Uterus (tissue), 4 donors: ENCODE measurements at places on chromosomes 6 and 20.
A peak's percentile ranks its signal among the peaks of the same experiment; 100 is the strongest.

DNA sequence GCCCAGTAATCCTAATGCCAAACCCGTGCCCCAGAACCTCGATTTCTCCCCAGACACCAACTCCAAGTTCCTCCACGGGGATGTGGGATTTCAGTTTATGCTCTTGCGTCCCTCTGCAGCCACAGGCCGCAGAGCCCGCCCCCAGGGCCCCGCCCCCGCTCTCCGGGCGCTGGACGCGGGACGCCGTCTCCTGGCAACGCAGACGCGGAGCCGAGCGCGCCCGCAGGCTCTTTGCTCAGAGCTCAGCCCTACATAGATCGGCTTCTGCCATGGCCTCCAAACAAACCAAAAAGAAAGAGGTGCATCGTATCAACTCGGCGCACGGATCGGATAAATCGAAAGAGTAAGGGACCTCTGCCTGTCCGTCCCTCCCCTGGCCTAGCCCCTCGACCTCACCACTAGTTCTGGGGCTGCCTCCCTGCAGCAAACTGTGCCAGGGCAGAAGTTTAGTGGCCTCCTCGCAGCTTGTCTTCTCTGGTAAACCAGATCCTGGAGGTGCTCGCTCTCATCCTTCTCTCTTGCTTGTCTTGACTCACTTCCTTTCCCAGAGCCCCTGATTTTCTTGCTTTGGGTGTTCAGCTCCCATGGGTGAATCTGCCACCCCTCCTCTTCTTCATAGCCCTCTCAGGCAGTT lies at the start of gene ADGB:
Gene ADGB, plus strand, starts transcription at position 201 of the 634 bp plus-strand sequence. Its CDS starts 69 bp downstream, at position 270.
- H3K27ac ChIP-seq, result no peak within 1 kb of the TSS
- H3K36me3 ChIP-seq, result no peaks in the 10 kb centered on the region
- peak within 1 kb of the TSS; percentile 22 for H3K4me3 ChIP-seq
- no peaks in the 10 kb centered on the region for H3K27me3 ChIP-seq

- no peak overlapping the region for H3K4me3 ChIP-seq
- H3K36me3 ChIP-seq, result no peaks in the 10 kb centered on the region
- H3K4me1 ChIP-seq, result no peaks in the 10 kb centered on the region
- H3K27me3 ChIP-seq, result no peaks in the 10 kb centered on the region
- DNase-seq, result no peak
These were observed 36.1 kb downstream of the C6orf132 start for GRCh38 chr6:42106112-42107023.

DNA sequence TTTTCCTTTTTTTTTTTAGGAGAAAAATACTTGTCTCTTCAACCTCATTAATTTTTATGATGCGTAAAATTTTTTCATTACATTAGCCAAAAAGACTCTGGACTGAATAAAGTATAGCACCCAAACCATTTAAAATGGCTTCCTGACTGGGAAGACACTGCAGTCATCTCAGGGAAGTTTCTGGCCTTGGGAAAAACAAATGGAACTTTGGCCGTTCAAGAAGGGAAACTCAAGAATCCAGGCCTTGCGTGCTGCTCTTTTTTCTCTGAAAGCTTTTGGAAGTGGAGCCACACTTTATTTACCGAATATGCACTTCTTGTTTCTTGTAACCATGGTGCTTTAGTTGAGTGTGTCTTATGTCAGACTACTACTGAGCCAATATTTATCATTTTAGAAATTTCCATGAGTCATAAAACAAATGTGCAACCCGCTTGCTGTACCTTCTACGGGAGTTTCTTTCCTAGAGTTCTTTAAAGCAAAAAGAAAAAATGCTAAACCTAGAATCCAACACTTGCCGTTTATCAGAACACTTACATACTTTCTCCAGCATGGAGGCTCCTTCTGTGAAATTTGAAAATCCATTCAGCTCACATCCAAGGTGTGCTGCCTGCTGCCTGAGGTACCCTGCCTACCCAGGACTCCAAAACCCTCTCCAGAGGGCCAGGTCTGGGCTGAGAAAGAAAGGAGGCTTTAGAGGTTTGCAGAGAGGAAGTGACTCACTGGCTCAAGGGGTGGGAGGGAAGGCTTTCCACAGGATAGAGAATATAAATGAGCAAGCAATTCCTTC lies 11.5 kb upstream of the DSTN start:
- no peaks in the 10 kb centered on the region for H3K36me3 ChIP-seq
- H3K27ac ChIP-seq, result peak overlapping the region; percentile 98
- peak; percentile 89 for DNase-seq
- peaks cover 29% of the 10 kb centered on the region for H3K4me1 ChIP-seq
- no peak overlapping the region for H3K4me3 ChIP-seq
- no peaks in the 10 kb centered on the region for H3K27me3 ChIP-seq

- H3K4me1 ChIP-seq, result no peaks in the 10 kb centered on the region
- H3K27ac ChIP-seq, result no peak overlapping the region
- H3K27me3 ChIP-seq, result no peaks in the 10 kb centered on the region
- no peak for DNase-seq
These were observed 7.8 kb downstream of the IL22RA2 start for GRCh38 chr6:137165375-137166246.

DNA sequence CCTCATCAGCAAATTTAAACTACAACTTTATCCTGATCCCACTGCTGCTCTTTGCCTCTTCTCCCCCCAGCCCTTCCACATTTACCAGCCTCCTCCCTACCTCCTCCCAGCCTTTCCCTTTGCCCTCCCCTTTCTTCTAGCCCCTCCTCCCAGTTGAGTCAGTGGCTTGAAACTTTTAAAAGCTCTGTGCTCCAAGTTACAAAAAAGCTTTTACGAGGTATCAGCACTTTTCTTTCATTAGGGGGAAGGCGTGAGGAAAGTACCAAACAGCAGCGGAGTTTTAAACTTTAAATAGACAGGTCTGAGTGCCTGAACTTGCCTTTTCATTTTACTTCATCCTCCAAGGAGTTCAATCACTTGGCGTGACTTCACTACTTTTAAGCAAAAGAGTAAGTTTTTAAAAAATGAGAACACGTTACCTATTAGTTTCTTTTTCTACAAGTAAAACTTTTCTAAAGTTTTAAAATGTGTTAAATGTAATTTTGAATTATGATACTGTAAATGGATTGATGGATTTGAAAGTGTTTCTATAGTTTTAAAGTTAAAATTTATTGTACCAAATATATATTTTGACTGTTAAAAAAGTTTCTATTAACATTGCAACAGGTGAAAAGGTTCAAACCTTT lies at the start of gene GJA1:
Gene GJA1, plus strand, starts transcription at position 203 of the 626 bp plus-strand sequence. CDS start 11,202 bp downstream, outside the sequence.
- peak within 1 kb of the TSS; percentile 66 for H3K4me3 ChIP-seq
- peak; percentile 75 for DNase-seq
- no peaks in the 10 kb centered on the region for H3K4me1 ChIP-seq
- no peaks in the 10 kb centered on the region for H3K36me3 ChIP-seq

DNA sequence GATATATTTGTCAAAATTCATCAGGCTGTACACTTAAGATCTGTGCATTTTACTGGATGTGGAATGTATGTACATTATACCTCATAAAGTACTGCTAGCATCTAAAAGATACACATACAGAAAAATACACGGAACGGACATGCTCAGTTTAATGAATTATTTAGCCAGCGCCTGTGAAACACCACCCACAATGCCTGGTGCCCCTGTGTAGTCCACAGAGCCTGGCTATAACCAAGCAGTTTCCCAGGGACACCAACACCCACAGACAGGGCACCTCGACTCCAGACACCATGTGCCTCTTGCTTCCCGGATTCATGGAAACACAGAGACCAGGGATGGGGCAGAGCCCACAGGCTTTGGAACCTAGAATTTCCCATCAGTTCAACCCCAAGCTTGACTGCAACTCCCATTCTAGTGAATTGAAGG lies 17.4 kb upstream of the ARMC12 start:
- no peak for DNase-seq
- H3K4me3 ChIP-seq, result no peak overlapping the region

- H3K4me1 ChIP-seq, result no peaks in the 10 kb centered on the region
- no peaks in the 10 kb centered on the region for H3K27me3 ChIP-seq
- H3K36me3 ChIP-seq, result no peaks in the 10 kb centered on the region
- H3K27ac ChIP-seq, result no peak overlapping the region
- H3K4me3 ChIP-seq, result no peak overlapping the region
These were observed 98.8 kb downstream of the YTHDF1 start for GRCh38 chr20:63117151-63117550.

DNA sequence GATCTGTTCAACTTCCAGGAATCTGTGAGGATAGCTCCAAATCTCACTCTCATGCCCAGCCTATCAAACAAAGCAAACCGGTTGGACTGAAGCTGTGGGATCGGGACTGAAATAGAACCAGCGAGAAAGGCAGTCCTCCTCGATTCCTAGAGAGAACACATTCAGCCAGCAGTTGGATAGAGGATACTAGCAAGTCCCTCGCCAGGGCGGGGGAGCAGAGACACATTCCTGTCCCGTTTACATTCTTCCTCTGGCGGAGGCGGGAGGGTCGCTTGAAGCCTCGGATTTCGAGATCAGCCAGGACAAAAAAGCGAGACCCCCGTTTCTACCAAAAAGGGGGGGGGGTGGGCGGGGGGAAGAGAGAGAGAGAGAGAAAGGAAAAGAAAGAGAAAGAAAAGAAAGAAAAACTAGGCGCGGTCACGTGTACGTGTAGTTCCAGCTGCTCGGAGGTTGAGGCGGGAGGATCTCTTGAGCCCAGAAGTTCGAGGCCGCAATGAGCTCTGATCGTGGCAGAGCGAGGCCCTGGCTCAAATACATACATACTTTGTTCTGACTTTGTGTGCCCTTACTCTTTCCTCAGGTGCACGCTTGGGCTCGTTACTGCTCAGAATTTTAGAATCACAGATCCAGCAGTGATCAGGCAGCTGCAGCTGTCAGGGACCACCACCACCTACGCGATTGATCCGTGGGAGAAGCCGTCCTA lies 19.5 kb downstream of the ZNF311 start:
- peak overlapping the region; percentile 88 for H3K27ac ChIP-seq
- peak overlapping the region; percentile 51 for H3K4me3 ChIP-seq
- H3K4me1 ChIP-seq, result no peaks in the 10 kb centered on the region

DNA sequence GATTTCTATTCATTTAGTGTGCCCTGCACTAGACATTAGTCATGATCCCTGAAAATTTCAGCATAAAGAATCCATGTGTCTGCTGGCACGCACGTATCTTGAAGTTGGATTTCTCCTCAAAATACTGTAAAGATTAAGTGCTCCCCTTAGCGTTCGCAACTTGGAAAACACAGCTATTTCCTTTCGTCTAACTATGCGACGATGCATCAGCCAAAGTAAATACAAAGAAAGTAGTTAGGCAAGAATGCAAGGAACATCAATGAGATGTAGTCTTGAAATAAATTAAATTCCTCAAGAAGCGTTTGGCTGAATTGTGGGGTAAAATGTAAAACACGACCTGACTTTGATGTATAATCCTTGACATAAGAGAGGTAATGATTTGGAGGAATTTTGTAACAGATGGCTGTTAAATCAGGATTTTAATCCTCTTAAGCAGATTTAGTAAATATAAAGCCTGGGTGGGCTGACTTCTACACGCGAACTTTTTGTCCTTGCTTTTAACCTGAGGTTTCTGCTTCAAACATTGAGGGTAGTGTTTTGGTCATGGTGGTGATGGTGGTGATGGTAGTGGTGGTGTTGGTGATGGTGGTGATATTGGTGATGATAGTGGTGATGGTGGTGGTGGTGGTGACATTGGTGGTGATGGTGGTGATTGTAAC lies 88.2 kb downstream of the FOXF2 start:
- no peaks in the 10 kb centered on the region for H3K36me3 ChIP-seq
- H3K4me3 ChIP-seq, result no peak overlapping the region
- H3K27me3 ChIP-seq, result no peaks in the 10 kb centered on the region
- H3K27ac ChIP-seq, result no peak overlapping the region

DNA sequence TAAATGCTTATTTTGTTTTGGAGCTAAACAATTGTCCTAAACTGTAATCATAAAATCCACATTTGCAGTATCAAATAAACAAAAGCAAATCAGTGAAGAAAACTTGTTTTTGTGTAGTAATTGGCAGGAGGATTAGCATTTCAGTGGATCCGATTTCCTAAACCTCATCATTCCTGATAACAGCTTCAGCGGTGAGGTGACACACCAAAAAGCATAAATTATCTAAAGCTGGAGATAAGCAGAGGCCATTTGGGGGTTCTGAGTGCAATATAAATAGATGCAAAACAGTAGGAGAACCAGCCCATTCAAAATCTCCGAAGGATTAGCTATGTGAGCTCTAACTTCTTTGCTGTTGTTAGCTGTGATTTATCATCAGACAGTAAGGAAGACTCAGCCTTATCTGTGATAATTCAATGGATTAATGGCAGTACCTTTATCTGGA lies 235.8 kb downstream of the EPHA7 start:
- no peaks in the 10 kb centered on the region for H3K36me3 ChIP-seq
- H3K4me1 ChIP-seq, result no peaks in the 10 kb centered on the region
- no peak overlapping the region for H3K27ac ChIP-seq
- H3K4me3 ChIP-seq, result no peak overlapping the region

DNA sequence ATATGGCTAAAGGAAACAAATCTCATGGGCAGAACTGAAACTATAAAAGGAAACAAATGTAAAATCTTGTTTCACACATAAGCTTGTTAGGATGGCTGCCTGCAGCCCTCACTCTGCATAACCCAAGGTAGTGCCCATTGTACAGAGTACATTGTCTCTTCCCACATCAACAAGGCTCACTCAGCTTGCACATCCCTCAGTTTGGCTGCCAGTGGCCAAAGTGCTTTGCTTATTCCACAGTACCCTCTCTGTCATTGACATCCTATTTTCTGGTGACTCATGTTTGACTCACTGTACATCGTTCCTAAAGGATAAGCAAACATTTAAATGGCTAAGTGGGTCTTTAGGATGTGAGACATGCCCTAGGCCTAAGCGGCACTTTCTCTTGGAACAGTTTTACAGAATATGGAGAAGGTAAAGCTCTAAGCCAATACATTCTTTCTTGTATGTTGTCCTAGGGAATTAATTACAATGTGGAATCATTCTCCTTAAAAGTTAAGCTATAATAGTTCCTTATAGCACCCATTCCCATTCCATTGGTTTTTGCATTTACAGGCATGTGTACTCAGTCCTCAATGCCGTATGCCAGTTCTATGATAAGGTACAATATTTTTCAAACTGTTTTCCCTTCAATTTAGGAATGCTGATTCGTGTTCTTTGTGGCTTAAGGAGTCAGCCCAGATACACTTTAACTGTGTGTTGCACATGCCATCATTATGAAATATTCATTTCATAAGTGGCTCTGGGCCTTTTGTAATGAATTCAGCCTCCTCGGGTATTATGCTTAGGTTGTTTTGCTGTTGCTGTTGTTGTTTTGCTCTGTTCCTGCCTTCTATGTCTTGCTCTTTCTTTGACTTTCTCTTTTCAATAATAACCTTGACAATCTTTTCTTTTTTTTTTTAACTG lies 5.5 kb downstream of the ANKEF1 start:
- no peaks in the 10 kb centered on the region for H3K36me3 ChIP-seq
- H3K4me3 ChIP-seq, result no peak overlapping the region
- no peaks in the 10 kb centered on the region for H3K27me3 ChIP-seq
- H3K27ac ChIP-seq, result no peak overlapping the region

GRCh38 chr6:64143101-64143500 lies 507.5 kb downstream of the PHF3 start:
- no peaks in the 10 kb centered on the region for H3K36me3 ChIP-seq
- H3K4me3 ChIP-seq, result no peak overlapping the region
- no peaks in the 10 kb centered on the region for H3K4me1 ChIP-seq
- no peak for DNase-seq

- no peak overlapping the region for H3K27ac ChIP-seq
- no peak for DNase-seq
- no peaks in the 10 kb centered on the region for H3K4me1 ChIP-seq
- no peak overlapping the region for H3K4me3 ChIP-seq
These were observed 119.4 kb downstream of the ZFAND3 start for GRCh38 chr6:37938909-37939308.

GRCh38 chr6:135382182-135382628 lies 115.3 kb downstream of the AHI1 start:
- no peak overlapping the region for H3K4me3 ChIP-seq
- H3K27me3 ChIP-seq, result no peaks in the 10 kb centered on the region
- no peaks in the 10 kb centered on the region for H3K36me3 ChIP-seq
- DNase-seq, result no peak
- H3K27ac ChIP-seq, result no peak overlapping the region
- no peaks in the 10 kb centered on the region for H3K4me1 ChIP-seq

GRCh38 chr20:31680286-31681127 lies 42.2 kb downstream of the BCL2L1 start:
- no peaks in the 10 kb centered on the region for H3K27me3 ChIP-seq
- no peak overlapping the region for H3K27ac ChIP-seq
- H3K36me3 ChIP-seq, result no peaks in the 10 kb centered on the region
- no peak overlapping the region for H3K4me3 ChIP-seq
